ENCODE measurements at places on chromosomes 12 and 14.

GRCh38 chr12:86852451-86852850, 596.3 kb upstream of the MGAT4C start:
- DNase-seq: no peak

DNA sequence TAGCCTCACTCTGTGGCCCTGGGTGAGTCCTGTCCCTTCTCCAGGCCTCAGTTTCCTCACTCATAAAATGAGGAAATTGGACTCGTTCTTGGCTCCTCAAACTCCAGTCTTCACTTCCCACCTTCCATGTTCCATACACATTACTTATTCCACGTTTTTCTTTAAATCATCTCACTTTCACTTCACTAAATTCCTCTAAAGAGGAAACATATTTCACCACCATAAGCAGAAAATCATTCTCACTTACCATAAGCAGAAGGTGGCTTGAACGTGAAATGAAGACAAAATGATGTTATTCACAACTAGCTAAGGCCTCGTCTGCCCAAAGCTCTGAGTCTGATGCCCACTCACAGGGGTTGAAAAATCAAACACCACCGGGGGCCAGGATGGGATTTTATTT, 278.3 kb downstream of the ADGRD1 start:
- no peak for DNase-seq

GRCh38 chr14:65180725-65181025, 78.4 kb upstream of the MAX start:
- DNase-seq: no peak

DNA sequence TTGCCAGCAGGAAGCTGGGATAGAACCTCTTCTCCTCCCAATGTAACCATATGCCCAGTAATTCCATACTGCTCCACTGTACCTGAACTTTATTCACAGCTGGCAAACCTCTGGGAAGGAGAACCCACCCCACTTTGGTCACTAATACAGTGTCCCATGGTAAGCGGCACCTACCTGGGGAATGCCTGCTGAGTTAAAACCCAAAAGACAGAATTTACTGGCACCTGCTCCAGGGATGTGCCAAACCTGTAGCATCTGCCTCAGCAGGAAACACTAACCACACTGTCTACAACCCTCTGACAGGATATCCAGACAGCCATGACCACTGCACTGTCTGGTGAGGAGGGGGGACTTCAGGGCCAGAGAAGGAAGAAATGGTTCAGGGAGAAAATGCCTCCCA, 26.6 kb downstream of the DDX24 start:
- DNase-seq: no peak

- DNase-seq: no peak
Measured at GRCh38 chr12:113900716-113901115, 65.4 kb downstream of the RBM19 start.

- no peak for DNase-seq
Measured at GRCh38 chr14:68880581-68881105, 87.8 kb upstream of the ZFP36L1 start.

DNA sequence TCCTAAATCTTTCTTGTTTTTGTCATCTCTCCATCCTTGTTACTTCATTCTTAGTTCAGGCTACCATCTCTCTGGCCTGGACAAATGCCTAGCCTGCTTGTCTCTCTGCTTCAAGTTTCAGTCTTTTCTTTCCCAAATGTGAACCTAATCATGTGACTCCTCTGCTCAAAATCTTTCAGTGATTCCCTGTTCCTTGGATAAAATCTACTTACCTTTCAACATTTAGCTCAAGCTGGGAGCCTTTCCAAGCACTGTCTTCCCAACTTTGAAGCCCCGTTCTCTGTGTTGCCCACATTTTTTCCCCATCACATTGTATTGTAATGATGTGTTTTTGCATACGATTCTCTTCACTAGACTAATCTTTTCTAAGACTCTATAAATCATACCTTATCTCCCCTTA, 24.7 kb downstream of the SLC7A8 start:
- DNase-seq: no peak

DNA sequence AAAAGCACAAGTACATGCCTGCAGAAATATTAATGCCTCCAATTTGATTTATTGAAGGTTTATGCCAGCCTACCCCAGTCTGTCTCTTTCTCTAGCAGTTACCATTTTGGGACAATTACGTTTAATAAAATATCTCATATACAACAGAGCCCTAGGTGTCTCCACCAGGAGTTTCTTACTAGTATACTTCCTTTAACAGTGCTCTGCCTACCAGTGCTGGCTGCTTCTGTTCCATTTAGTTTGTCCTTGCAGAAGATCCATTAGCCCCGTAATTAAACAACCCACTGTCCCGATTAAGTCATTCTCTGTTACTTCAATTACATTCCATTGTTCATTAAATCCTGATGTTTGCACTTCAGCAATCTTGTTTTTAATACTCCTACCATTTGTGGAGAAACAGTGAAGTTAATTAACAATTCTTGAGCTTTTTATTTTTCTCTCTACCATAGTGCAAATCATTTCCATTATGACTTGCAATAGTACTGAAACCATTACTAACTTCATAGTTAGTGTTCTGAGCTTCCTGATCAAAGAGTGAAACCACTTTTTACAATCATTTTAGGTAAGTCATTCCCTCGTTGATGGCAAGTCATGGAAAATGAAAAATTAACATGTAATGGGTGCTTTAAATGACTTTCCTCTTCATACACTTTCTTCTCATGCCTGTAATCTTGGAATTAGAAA, 121.1 kb downstream of the PLXNC1 start:
- no peak for DNase-seq

DNA sequence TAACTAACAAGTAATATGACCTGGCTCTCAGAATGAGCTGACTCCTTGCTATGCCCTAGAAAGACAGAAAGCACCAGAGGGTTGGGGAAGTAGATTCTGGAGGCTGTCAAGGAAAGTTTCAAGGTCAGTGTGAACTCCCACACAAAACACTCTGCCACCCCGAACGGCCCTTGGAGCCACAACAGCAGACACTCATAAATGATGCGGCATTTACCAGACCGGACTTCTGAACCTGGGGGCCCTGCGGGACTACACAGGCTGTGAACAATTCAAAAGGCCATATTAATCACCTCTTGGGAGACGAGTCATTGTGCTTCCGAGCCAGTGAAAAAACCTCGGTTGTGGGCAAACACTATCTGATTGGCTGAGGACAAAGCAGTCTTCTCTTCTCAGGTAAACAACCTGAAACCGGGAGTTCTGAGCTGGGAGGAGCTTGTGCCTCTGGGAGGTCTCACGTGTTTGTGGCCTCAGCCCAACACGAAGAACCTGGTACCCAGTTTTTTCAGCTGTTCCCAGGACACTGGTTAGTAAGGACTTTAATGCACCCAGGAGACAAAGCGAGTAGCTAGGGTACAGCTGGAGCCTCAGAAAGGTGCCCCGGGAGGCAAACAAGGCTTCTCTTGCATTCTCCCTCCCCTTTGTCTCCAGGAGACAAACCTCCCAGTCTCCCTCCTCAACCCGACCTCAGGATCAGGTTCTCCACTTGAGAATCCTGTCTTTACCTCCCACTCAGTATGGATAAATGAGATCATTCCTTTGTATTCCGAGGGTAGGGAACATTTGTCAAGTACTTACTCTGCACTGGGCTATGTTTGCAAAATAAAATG, 35.3 kb downstream of the VWF start:
- DNase-seq: peak; percentile 87

- no peak for DNase-seq
Measured at GRCh38 chr14:41071351-41071750, 535.3 kb upstream of the LRFN5 start.

DNA sequence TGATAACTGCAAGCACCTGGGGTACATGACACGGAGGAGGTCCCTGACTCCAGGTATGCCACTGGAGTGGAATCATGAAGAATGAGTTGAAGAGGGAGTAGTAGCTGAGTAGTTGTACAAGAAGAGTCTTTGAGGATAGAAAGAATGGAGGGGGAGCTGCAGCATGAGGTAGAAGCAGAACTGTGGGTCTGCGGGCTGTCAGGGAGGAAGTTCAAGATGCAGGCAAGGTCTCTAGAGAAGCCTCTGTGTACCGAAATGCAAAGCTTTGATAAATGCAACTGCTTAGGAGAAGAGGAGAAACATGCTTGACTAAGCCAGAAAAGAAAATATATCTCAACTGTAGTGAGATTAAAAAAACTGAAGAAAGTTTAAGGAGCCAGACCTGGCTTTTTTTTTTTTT, 91.5 kb downstream of the CPNE8 start:
- no peak for DNase-seq

DNA sequence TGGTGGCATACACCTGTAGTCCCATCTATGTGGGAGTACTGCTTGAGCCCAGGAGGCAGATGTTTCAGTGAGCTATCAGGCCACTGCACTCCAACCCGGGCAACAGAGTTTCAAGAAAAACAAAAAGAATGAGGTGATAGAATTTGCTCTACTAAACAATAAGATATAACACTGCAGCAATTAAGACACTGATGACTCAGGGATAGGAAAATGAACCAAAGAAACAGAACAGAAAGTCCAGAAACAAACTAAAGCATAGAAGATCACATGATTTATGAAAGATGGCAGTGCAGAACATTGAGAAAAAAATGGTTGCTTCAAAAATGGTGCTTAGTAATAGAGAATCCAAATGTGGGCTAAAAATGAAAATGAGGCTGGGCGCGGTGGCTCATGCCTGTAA, 65.2 kb upstream of the AP4S1 start:
- no peak for DNase-seq

DNA sequence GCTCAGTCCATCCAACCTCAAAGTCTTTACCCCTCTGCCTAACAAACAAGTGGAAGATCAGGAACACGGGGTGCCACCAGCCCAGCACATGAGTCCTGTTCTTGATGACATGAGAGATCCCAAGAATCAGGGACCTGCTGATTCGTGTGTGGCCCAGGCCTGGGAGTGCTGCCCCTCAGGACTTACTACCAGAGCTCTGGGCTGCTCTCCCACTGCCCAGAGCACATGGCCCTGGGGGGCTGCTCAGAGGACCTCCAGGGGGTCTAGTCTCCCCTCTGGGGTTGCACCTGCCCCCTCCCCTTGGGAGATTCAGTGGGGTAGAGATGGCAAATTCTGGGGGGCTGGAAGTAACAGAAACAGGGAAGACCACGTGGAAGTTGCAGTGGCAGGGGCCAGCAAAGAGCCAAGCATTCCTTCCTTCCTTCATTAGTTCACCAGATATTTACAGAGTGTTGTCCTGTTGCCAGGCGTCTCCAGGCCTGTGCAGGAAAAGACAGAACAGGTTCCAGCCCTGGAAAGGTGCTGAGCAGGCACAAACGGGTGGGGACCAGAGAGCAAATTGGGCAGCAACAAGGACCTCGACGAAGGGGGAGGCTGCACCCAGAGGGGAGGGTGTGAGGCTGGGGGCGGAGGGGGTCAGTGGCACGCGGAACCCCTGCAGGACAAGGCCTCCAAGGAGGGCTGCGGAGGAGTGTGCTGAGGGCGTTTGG, 45.1 kb upstream of the MEG3 start:
- no peak for DNase-seq

DNA sequence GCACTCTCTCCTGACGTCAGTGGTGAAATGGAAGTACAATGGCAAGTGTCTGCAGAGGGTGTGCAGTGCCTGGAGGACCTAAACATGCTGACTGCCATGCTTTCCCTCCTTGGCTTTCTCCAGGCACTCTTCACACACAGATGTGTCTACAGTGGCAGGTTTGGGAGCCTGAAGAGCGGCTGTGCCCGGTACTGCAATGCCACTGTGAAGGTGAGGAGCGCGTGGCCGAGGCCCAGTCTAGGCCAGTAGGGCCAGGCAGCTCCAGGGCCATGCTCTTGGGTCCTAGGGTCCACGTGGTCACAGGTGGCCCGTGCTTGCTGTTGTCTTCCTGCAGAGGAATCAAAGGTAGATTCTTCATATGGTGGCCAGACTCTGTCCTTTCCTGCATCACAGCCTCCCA, 81.4 kb downstream of the STAB2 start:
- no peak for DNase-seq

Measured in NCI-H146 (cell line).